ENCODE measurements at places on chromosomes 12 and 14.

- DNase-seq: no peak
Measured at GRCh38 chr14:35285168-35286002, 6.8 kb upstream of the PSMA6 start.

- DNase-seq: no peak
Measured at GRCh38 chr12:24012528-24012927, 63.1 kb upstream of the SOX5 start.

- DNase-seq: no peak
Measured at GRCh38 chr12:56143217-56143616, 9.2 kb upstream of the MYL6B start.

- no peak for DNase-seq
Measured at GRCh38 chr12:31519511-31519910, 71.4 kb downstream of the DENND5B start.

DNA sequence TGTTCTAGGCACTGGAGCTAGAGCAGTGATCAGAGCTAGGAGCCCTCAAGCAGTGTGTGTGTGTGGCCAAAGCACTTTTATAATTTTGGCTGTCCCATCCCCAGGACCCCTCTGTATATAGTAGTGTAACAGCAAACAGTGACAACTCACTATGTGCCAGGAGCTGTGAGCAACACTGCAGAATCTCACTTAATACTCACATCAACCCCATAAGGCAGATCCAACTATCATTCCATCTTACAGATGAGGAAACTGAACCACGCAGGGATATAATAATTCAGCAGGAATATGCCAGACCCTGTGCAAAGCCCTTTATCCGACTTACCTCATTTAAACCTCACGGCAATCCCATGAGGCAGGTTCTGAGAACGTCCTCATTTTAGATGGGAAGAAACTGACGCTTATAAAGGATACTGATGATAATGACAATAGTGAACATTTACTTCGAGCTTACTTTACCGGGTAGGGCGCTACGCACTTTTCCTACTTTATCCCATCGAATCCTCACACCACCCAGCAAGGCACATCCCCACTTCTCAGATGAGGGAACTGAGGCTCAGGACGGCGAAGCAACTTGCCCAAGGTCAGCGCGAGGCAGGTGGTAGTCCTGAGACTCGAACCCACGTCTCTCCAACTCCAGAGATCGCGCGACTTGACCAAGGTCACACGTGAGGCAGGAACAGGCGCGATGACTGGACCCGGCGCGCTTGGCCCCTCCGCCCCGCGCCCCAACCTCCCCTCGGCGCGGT lies 687 bp downstream of the RAB35 start:
- DNase-seq: no peak

DNA sequence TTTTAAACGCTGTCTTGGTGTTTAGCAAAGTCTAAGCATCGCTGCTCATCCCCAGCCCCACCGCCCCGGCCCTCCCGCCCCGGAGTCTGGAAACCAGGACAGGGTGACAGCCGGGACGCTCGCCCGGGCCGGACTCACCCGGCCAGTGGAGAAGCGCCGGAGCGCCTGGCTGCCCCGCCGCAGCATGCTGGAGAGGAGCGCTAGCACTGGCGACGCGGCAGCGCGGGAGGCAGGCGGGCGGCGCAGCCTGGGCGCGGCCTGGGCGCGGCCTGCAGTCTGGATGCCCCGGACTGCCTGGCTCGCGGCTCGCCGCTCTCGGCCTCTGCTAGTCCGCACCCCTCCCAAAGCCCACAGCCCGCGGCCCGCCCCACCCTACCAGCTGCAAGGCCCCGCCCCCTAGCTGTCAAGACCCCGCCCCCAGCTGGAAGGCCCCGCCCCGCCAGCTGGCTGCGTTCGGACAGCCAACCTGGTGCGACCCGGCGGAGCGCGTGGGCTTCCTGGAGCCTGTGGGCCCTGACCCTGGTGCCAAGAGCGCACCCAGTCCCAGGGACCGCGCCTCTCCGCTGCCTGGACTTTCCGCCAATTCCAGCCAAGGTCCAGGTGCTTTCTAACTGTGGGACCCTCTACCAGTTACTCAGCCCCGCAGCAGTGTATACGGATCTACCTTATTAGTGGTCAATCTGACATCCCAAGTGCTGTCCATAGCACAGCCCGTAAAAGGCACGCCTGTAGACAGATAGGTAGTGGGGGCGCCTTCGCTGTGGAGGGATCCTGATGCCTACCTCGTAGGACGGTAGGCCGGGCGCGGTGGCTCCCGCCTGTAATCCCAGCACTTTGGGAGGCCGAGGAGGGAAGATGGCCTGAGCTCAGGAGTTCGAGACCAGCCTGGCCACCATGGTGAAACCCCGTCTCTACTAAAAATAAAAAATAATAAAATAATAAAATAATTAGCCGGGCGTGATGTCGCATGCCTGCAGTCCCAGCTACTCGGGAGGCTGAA lies at the start of gene ALDH1L2:
TSS of gene ALDH1L2 (minus strand) at position 208 of the 1,000 bp plus-strand sequence. CDS start at position 186, 22 bp downstream.
- peak; percentile 47 for DNase-seq

DNA sequence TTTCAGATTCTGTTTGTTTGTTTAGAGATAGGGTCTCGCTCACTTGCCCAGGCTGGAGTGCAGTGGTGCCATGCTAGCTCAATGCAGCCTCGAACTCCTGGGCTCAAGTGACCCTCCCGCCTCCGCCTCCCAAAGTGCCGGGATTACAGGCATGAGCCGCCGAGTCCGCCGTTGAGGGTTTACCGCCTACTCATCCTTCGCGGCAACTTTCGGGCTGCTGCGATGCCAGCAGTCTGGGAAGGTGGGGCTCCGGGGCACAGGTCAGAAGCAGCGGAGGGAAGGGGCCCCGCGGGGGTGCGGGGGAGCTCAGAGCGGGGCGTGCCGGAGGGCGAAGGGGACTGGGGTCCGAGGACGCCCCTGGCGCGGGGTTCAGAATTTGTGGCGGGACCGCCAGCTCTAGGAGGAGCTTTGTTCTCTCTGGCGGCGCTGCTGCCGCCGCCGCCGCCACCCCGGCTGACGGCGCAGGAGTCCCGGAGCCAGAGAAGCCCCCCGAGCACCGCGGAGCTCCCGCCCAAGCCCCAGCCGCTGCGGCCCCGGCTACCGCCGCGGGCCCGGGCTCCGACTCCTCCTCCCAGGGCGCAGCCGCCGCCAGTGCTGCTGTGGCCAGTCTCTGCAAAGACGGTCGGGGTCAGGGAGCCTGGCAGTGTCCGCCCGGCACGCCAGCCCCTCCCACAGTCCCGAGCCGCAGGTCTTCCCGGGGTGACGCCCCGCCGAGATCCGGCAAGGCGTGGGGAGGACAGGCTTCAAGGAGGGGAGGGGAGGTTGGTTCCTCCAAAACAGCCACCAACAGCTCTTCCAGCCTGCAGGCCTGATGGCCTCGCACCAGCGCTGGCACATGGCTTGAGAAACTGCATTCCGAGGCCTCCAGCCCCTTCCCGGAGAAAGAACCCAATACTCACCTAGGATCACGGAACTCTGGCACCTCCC lies 10.9 kb upstream of the KRT77 start:
- no peak for DNase-seq

- no peak for DNase-seq
Measured at GRCh38 chr14:84575681-84576080, 954.3 kb upstream of the FLRT2 start.

- no peak for DNase-seq
Measured at GRCh38 chr12:45214749-45215418, 1.0 kb upstream of the ANO6 start.

GRCh38 chr14:46259536-46259935 lies 392.0 kb downstream of the RPL10L start:
- DNase-seq: no peak

DNA sequence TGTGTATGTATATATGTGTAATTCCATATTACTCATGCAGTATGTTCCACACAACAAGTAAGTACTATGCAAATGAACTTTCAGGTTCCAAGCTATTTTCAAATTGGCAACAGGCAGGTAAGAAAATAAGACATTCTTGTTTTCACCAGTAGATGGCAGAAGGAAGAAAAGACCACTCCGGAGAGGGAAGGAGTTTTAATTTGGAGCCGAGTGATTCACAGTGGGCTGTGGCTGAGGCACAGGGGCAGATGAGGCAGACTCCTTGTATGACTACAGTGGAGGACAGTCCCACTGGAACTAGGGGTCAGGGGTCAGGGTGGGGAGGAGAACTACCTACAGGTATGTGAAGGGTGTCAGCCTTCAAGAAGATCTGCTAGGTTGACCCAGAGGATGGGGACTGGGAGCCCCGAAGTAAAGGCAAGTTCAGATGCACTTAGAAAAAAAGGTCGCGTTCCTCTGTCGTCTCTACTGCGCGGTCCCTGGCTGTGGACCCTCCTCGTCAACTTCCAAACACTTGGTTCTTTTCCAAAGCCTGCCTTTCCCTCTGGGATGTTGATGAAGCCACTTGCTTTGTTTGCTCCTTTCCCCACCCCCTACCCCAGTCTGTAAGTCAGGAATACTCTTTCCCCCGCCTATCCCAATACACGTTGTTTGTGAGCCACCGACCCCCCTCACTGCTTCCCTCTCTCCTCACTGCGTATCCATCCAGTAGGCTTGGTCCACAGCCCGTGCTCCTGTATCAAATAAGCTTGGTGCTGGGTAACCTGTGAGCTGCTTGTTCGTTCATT lies 24.1 kb downstream of the DDX47 start:
- DNase-seq: peak; percentile 35

DNA sequence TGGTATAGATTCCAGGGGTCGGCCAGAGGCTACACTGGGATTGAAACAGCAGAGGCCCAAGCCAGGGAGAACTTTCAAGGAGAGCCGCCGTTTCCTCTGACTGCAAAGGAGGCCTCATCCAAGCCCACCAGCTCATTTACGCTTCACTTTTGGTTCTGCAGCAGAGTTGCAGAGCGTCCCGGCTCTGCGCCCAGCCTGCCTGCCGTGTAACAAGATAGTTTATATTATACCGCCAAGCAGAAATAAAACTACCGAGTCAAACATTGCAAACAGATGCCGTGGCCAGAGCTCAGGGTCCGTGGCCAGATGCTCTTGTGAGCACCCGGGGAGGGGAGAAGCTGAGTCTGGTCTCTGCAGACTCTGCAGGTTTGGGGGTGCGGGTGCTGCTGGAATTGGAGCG lies 60.7 kb upstream of the TBX3 start:
- no peak for DNase-seq

DNA sequence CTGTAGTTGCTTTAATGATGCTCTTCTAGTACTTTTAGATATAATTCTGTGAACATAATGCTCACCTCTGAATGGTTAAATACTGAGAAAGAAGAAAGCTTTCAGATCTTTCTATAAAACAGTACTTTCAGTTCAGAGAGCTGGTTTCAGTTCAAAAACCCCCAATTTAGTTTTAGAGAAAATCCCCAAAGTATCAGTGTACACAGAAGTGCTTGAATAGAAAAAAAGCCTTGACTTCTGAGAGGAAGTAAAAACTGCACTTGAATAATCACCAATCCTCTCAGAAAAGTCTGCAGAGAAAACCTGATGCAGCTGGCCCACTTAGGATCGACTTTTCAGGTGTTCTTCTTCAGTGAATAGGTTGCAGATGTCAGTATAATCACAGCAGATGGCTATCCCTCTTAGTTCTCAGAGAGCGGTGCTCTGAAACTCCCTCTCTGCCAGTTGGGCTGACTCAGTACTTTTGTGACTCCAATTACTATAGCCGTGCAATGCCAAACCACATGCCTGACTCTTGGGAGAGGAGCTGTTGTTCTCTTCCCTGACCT lies 616.3 kb downstream of the LRFN5 start:
- no peak for DNase-seq

DNA sequence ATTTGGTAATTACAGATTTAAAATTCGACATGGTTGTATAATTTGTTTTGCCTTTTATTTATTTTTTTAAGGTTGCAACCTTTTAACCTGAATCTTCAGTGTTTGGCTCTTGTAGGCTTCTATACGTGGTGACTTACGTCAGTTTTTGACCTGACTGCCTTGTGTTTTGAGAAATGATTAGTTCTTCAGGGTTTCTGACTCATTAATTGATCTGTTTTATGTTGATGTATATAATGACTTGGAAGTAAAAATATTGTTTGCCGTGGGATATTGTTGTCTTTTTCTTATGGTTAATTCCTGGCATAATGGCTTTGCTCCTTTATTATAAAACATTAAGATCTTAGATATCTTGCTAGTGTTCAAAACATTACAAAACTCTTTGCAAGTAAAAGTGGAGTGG lies 2.5 kb downstream of the RASSF8 start:
- no peak for DNase-seq

- no peak for DNase-seq
Measured at GRCh38 chr12:31119192-31119802, 45.6 kb downstream of the DDX11 start.

GRCh38 chr12:108972358-108972757 lies 48.5 kb downstream of the SVOP start:
- no peak for DNase-seq

DNA sequence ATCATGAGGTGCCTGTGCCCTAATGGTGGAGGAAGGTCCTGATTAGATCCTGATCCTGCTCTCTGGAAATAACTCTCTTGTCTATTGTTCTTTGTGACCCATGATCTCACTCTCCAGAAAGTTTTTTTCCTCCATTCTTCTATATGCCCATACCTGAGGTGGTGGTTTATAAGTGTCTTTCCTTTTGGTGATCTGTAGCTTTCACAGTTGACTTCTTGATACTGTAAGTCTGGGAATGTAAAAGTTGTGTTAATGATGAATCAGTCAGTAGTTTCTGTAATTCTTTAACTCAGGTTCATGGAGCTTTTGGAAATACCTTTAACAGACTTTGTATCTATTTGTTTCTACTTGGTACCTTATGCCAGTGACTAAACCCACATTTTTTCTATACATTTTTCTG lies 444.0 kb upstream of the FLRT2 start:
- no peak for DNase-seq

- DNase-seq: peak; percentile 83
Measured at GRCh38 chr12:128823916-128824839, at the start of gene SLC15A4. TSS of gene SLC15A4 (minus strand) at chr12:128823958. CDS start at chr12:128823943, 15 bp downstream.

DNA sequence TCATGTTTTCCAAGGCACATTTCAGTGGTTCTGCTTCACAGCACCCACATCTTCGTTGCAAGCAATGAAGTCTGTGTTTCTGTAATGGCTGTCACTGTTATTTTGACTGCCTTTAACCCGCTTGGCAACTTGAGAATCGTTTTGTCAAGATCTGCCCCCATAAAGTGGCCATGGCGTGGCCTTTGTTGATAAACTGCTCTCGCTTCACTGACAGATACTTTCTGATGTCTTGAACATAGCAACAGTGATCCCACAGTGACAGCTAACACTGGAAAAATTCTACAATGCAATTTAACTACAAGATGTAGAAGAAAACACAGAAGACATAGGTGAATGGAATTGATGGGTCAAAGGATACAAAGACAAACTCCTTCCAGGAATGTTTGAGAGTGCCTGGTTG lies 184.2 kb downstream of the KLHL28 start:
- DNase-seq: no peak

GRCh38 chr14:105838107-105838506 lies 311.7 kb downstream of the TMEM121 start:
- DNase-seq: no peak
